ENCODE measurements at places on chromosomes 6 and 20. TPM values are rescaled to one million over a fixed set of nuclear protein-coding genes. Genes with fewer than 3 reads are reported as not detected.

Gene SMLR1
- polyA plus RNA-seq = not detected

Gene GINS1
- 44.6 TPM for polyA plus RNA-seq

Gene MATN4
- not detected for polyA plus RNA-seq

DNA sequence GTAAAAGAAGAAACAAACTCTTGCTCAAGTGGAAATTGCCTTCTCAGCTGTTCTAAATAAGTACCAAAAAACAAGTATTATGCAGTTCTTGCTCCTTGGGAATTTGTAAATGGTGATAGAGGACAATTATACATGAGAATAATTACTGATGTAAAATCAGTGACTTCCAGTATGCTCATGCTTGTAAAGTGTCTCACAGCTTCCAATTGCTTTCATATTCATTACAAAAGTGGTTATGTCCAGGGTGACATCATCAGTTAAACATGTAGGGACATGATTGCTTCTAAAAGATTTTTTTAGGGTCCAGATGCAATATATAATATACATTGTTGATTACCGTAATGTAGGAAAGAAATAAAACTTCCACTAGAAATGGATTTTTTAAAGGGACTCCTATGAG, 122.8 kb upstream of the B3GAT2 start:
- no peak overlapping the region for H3K27ac ChIP-seq
- H3K36me3 ChIP-seq = no peaks in the 10 kb centered on the region
- DNase-seq = no peak
- no peaks in the 10 kb centered on the region for H3K27me3 ChIP-seq
- no peaks in the 10 kb centered on the region for H3K4me1 ChIP-seq
- H3K4me3 ChIP-seq = no peak overlapping the region

- no peak overlapping the region for H3K27ac ChIP-seq
- H3K4me1 ChIP-seq = no peaks in the 10 kb centered on the region
- H3K36me3 ChIP-seq = no peaks in the 10 kb centered on the region
- DNase-seq = no peak
- H3K4me3 ChIP-seq = no peak overlapping the region
These were observed 199.2 kb upstream of the MYLIP start for GRCh38 chr6:15929685-15930084.

- no peak overlapping the region for H3K4me3 ChIP-seq
- no peak overlapping the region for H3K27ac ChIP-seq
- no peak for DNase-seq
- H3K27me3 ChIP-seq = no peaks in the 10 kb centered on the region
These were observed 592.7 kb upstream of the POU3F2 start for GRCh38 chr6:98241630-98242029.

DNA sequence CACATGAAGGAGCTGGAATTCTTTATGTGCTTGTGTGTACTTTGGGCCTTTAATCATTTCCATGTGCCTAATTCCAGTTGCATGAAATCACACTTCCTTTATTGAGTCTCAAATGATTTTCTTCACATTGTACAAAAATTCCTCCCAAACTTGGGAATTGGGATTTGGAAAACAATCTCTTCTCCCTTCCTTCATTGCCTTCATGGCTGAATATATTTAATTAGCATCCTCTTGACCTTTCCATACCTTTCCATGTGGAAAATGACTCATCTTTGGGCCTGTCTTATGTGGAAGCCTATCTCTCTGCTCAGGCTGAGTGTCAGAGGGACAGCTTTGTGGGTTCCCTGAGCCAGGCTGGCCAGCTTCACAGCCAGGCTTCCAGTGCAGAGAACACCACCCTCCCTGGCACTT, 33.0 kb upstream of the CDH4 start:
- no peaks in the 10 kb centered on the region for H3K36me3 ChIP-seq
- no peaks in the 10 kb centered on the region for H3K27me3 ChIP-seq
- H3K4me3 ChIP-seq = no peak overlapping the region
- DNase-seq = no peak

DNA sequence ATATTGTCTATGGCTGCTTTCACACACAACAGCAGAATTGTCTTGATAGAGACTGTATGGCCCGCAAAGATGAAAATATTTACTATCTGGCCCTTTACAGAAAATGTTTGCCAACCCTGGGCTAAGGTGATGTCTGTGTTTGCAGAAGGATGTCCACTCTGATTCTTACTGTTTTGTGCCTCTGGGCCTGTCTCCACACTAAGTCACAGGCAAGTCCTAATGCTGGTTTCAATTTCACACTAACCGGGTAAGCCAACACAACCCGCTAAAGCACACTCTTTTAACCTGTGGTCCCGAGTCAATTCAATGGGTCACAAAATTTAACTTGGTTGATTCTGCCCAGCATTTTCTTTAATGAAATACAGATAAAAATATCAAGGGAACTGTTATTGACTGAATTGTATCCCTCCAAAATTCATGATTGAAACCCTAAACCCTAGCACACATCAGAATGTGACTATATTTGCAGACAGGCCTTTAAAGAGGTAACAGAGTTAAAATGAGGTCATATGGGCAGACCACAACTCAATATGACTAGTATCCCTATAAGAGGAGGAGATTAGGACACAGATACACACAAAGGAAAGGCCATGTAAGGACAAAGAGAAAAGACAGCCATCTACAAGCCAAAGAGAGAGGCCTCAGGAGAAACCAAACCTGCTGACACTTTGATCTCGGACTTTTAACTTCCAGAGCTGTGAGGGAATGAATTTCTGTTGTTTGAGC, 78.4 kb downstream of the FYN start:
- H3K4me3 ChIP-seq = peak overlapping the region; percentile 13
- H3K27me3 ChIP-seq = no peaks in the 10 kb centered on the region
- peaks cover 29% of the 10 kb centered on the region for H3K4me1 ChIP-seq
- no peaks in the 10 kb centered on the region for H3K36me3 ChIP-seq
- no peak for DNase-seq

Data from GM12878 (cell line).